ENCODE measurements at places on chromosomes 1 and 21.

- H3K4me1 ChIP-seq = peaks cover 7% of the 10 kb centered on the region
- no peak for DNase-seq
- peaks cover 18% of the 10 kb centered on the region for H3K27me3 ChIP-seq
Measured at GRCh38 chr1:18480315-18481189, at the start of gene KLHDC7A. KLHDC7A (plus strand) TSS chr1:18480930; CDS start chr1:18480982, 52 bp downstream.

DNA sequence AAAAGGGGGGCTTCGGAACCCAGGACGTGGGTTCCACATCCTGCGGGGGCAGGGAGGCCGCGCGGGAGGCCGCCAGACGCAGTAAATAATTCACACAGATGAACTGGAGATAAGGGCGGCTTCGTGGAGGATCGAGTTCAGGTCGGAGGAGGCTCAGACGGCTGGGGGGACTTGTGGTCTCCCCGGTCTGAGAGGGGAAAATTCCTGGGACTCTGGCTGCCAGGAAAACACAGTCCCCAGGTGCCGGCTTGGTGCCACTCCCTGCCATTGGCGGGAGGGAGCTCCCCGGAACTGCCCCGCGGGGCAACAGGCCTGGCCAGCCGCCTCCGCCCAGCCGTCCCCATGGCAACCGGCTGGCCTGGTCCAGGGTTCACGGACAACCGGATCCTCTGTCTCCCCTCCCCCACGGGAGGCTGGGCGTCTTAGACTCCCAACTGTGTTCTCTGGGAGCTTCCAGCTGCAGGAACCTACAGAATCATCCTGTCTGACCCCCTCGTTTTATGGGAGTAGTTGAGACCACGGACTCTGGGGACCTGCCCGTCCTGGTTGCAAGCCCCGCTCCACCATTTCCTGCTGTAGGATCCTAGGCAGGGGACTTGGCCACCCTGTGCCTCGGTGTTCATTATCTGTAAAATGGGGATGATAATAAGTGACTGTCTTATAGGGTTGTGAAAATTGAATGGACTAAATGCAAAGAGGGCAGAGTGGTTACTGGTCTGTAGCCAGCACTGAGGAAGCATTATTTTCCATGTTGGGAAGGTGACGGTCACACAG, 9.6 kb downstream of the CAMK2N1 start:
- H3K27me3 ChIP-seq = peaks cover 92% of the 10 kb centered on the region
- H3K36me3 ChIP-seq = no peaks in the 10 kb centered on the region
- no peak for DNase-seq
- no peak overlapping the region for H3K4me3 ChIP-seq
- no peak overlapping the region for H3K27ac ChIP-seq

- no peak for DNase-seq
- no peaks in the 10 kb centered on the region for H3K4me1 ChIP-seq
- H3K36me3 ChIP-seq = no peaks in the 10 kb centered on the region
- H3K27ac ChIP-seq = no peak overlapping the region
Measured at GRCh38 chr1:117817629-117818028, 111.8 kb downstream of the GDAP2 start.

GRCh38 chr1:213531369-213532310, 456.1 kb upstream of the PROX1 start:
- H3K4me1 ChIP-seq = no peaks in the 10 kb centered on the region
- H3K27me3 ChIP-seq = no peaks in the 10 kb centered on the region
- no peak for DNase-seq
- no peaks in the 10 kb centered on the region for H3K36me3 ChIP-seq
- no peak overlapping the region for H3K27ac ChIP-seq

- H3K4me1 ChIP-seq = peaks cover 5% of the 10 kb centered on the region
- no peak overlapping the region for H3K4me3 ChIP-seq
- DNase-seq = no peak
- peaks cover 35% of the 10 kb centered on the region for H3K27me3 ChIP-seq
Measured at GRCh38 chr1:156089704-156090103, 7.4 kb upstream of the MEX3A start.

DNA sequence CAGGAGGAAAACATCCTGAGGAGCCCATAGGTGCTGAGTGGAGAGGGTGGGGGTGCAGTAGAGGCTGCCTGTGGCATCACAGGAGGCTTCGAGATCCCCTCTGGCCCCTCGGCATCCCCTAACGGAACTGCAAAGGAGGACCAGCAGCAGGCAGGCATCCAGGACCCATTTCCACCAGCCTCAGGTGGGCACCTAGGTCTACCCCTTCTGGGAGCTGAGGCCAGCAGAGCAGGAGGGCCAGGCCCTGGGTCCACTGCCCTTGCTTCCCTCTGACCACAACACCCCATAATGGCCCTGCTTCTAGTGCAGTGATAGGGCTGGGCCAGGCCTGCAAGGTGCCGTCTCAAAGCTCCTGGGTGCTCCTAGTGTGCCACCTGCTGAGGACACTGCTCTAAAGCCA, 723.0 kb downstream of the PTPRU start:
- no peak overlapping the region for H3K27ac ChIP-seq
- H3K27me3 ChIP-seq = peaks cover 13% of the 10 kb centered on the region
- no peak for DNase-seq
- no peaks in the 10 kb centered on the region for H3K4me1 ChIP-seq
- no peak overlapping the region for H3K4me3 ChIP-seq

Measured in activated T-cell treated with anti-CD3 and anti-CD28 coated beads, Interleukin-2, amount 50 U/mL, for 24 hours (primary cell).